ENCODE measurements at places on chromosomes 3 and 15. TPM values are rescaled to one million over a fixed set of nuclear protein-coding genes. Genes with fewer than 3 reads are reported as not detected.

GRIP2 gene
- polyA plus RNA-seq, result 0.02 TPM

DNA sequence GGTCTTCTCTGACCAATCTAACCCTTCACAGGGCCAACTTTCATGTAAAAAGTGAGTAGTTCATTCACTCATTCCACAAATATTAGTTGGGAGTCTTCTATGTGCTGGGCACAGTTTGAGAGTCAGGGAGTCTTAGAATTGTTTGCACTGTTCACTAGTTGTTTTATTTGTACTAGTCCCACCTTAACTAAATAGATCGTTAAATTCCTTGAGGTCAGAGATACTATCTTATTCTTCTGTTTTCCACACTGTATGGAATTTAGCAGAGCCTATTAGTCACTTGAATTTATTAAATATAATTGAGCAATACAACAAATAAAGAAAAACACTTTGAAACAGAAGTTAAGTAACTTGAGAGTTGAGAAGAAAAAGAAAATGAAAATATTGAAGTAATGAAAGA, 40.8 kb upstream of the SPTSSB start:
- H3K27ac ChIP-seq, result no peak overlapping the region
- H3K4me3 ChIP-seq, result no peak overlapping the region
- H3K36me3 ChIP-seq, result no peaks in the 10 kb centered on the region
- no peak for DNase-seq
- H3K27me3 ChIP-seq, result no peaks in the 10 kb centered on the region
- peaks cover 4% of the 10 kb centered on the region for H3K4me1 ChIP-seq

TMC3 gene
- polyA plus RNA-seq, result not detected

DNA sequence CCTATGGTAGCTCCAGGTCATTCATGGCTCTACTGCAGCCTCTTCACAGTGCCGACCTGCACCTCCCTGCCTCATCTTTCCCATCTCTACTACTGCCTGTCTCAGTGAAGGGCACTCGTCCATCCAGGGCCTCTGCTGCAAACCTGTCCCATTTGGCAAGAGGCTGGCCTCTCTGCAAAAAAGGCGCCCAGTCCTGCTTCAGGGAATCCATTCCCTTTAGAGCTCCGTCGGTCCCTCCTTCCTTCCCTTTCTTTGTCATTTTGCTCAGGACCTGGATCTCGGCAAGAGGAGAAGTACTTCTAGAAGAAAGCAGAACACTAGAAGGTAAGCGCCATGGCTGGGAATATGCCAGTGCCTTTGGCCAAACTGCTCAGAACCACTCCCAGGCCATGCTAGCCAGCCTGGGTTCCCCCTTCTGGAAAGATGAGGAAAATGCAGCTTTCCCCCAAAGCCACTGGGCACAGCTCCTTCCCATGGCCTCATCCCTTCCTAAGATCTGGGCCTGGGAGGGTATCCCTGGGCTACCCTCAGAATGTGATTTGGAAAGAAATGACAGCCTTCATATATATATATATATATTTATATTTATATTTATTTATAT, 6.4 kb upstream of the ISL2 start:
- no peak for DNase-seq
- H3K36me3 ChIP-seq, result no peaks in the 10 kb centered on the region
- no peaks in the 10 kb centered on the region for H3K4me1 ChIP-seq
- H3K27ac ChIP-seq, result no peak overlapping the region
- no peak overlapping the region for H3K4me3 ChIP-seq

DNA sequence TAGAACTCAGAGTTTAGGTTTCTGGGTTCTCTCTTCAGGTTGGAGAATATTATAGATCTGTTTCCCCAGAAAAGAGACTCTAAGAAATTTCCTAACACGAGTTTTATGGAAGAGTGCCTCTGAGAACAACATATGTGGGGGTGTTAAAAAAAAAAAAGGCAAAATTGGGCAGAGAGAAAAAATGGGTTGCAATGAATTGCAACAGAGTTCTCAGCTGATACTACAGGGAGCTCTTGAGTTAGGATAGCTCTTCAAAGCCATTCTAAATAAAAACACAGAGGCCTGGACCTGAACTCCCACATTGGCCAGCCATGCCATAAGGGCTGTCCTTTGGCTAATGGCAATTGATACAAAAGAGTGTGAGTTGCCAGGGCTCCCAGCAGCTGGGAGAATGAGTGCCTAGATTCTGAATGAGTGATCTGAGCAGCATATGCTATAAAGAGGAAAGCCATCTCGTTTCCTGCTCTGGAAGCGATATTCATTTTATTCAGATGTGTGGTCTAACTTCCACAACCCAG, 20.1 kb upstream of the UBE2E2 start:
- no peak overlapping the region for H3K4me3 ChIP-seq
- H3K27ac ChIP-seq, result no peak overlapping the region
- H3K36me3 ChIP-seq, result no peaks in the 10 kb centered on the region
- no peak for DNase-seq

DNA sequence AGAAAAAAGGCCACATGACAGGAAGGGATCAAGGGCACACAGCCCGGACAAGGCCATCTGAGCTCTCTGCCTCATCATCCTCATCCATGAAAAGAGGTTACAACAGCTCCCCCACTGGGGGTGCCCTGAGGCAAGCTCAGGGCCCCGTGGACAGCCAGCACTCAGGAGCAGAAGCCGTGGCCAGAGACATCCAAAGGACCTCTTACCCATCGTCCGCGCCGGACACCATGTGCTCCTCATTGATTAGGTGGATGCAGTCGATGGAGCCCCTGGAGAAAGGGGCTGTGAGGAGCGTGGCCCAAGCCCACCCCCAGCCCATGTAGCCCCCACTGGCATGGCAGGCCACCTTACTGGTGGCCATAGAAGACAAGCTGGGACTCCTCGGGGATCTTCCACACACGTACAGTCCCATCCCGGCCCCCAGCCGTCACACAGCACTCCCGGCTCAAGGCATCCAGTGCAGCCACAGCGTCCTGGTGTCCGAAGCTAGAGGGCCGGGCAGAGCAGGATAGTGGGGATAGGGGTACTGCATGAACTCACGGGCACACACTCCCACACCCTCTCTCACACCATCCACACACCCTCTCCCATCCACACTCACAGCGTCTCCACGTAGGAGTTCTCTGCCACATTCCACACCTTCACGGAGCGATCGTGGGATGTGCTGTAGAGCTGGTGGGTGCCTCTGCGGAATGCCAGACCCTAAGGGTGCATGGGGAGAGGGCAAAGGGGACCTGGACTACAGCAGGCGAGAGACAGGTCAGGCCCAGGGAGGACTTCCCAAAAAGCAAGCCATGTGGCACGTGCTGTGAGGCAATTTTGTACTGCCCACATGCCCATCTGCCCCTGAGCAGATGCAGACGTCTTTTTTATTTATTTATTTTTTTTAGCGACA, 6.5 kb downstream of the RRP9 start:
- no peaks in the 10 kb centered on the region for H3K27me3 ChIP-seq
- peaks cover 40% of the 10 kb centered on the region for H3K36me3 ChIP-seq

DNA sequence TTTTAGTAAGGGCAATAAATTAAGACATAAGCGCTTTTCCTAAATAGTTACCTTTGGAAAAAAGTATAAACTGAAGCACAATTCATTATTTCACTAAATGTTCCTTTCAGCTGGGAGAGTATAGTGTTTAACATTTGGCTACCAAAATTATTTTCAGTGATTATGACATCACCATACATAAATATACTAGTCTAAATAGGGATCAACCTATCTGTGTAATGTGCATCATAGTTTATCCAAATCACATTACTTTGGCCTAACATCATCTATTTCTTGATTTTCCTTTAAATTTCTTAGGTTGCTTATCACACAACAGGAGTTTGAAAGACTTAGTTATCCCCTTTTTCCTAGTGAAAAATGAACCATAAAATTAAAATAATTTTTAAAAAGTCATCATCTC, 738.9 kb downstream of the ROBO1 start:
- H3K27me3 ChIP-seq, result no peaks in the 10 kb centered on the region
- no peaks in the 10 kb centered on the region for H3K4me1 ChIP-seq
- H3K4me3 ChIP-seq, result no peak overlapping the region
- no peak for DNase-seq

DNA sequence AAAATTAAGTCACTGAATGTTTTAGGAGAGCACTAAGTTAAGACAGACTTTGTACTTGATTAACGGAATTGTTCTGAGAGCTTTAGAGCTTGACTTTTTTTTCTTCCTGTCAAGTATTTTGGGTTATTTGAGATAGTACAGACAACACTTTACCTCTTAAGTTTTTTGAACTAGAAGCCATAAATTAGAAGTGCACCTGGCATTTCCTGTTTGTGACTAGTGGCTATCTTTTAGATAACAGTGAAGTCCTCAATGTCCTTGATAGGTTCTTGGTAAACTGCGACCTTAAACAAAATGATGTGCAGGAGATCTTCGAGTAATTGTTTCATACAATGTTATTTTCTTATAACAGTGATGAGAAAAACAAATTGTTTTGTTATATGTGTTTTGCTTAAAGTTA, 213.9 kb downstream of the TP63 start:
- H3K4me3 ChIP-seq, result no peak overlapping the region
- H3K27me3 ChIP-seq, result no peaks in the 10 kb centered on the region
- H3K36me3 ChIP-seq, result no peaks in the 10 kb centered on the region
- DNase-seq, result no peak
- H3K27ac ChIP-seq, result no peak overlapping the region
- no peaks in the 10 kb centered on the region for H3K4me1 ChIP-seq

DNA sequence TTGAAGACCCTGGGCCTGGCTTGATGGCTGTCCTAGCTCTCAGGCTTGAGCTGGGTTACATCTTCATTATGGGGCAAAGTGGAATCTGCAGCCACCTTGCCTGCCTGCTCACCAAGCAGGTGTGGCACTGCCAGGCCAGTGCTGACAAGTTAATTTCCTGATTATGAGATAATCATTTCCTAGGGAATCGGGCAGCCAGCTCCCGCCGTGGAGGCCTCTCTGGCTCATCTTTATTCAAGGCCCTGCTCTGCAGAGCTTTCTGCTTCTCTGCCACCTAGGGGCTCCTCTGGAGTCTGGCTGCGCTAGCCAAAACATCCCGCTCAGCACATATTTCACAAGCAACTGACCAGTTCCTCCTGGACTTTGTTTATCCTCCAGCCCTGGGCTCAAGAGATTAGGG, 9.9 kb downstream of the LOXL1 start:
- DNase-seq, result no peak
- H3K4me1 ChIP-seq, result no peaks in the 10 kb centered on the region
- H3K36me3 ChIP-seq, result no peaks in the 10 kb centered on the region
- H3K27ac ChIP-seq, result no peak overlapping the region
- no peak overlapping the region for H3K4me3 ChIP-seq
- 0 out of 2 replicates have a peak, but pooled peaks cover 3% of the 10 kb centered on the region for H3K27me3 ChIP-seq

DNA sequence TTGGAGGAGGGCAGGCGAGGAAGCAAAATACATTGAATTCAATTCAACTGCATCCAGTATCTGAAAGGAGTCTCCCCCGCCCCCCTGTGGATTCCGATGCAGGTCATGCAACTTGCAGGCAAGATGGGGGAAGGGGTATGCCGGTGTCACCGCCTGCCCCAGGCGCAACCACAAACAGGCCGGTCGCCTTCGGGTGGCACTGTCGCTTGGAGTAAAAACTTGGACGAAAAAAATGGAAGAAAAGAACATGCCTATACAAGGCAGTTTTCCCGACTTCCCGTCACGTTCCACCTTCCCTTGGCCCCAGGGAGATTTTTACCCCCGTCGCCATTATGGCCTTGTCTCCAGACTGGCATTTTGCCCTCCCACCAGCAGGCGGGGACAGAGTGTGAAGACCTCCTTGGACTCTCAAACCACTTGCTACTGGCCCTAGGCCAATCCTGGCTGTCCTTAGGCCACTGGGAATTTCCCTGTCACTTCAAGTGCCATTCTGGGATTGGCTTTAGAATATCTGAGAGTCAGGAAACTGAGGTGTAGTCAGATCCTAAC, 1.6 kb upstream of the NTRK3 start:
- H3K36me3 ChIP-seq, result no peaks in the 10 kb centered on the region
- H3K4me1 ChIP-seq, result no peaks in the 10 kb centered on the region
- H3K4me3 ChIP-seq, result no peak overlapping the region
- H3K27me3 ChIP-seq, result peaks cover 11% of the 10 kb centered on the region

- DNase-seq, result no peak
- no peaks in the 10 kb centered on the region for H3K4me1 ChIP-seq
- H3K36me3 ChIP-seq, result no peaks in the 10 kb centered on the region
Observed at GRCh38 chr3:170517242-170517945, 68.5 kb downstream of the SLC7A14 start.

GPR27 gene
- not detected for polyA plus RNA-seq

- DNase-seq, result no peak
- H3K36me3 ChIP-seq, result peaks cover 6% of the 10 kb centered on the region
- peaks cover 3% of the 10 kb centered on the region for H3K4me1 ChIP-seq
- no peak overlapping the region for H3K4me3 ChIP-seq
- no peaks in the 10 kb centered on the region for H3K27me3 ChIP-seq
Observed at GRCh38 chr3:195403244-195403643, 39.6 kb downstream of the ACAP2 start.

GRCh38 chr3:13578251-13578650, 29.3 kb downstream of the FBLN2 start:
- H3K36me3 ChIP-seq, result no peaks in the 10 kb centered on the region
- H3K27me3 ChIP-seq, result no peaks in the 10 kb centered on the region
- no peak for DNase-seq
- no peak overlapping the region for H3K4me3 ChIP-seq
- H3K27ac ChIP-seq, result no peak overlapping the region

DNA sequence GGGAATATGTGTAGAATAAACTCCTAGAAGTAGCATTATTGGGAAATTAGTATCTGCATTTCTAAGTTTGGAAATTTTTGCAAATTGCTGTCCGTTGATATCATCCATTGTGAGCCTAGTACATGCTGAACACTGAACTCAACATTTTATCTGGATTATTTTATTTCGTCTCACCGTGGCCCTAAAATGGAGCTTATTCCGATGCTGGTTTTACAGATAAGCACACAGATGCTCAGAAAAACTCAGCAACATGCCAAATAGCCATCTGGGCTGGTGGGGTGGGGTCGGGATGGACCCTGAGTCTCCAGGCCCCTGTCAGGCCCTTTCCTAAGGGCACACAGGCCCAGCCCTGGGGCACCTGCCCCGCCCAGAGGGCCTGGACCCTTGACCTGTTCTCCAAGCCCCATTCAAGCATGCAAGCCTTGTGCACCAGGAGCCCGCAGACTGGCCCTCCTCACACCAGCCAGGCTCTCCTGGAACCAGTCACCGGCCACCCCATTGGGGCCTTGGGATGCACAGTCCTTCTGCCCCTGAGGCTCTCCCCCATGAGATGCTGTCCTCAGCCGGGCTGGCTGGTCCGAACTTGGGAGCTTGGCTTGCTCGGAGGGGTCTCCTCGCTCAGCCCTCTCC, 20.7 kb upstream of the KLF13 start:
- no peak overlapping the region for H3K27ac ChIP-seq
- peaks cover 28% of the 10 kb centered on the region for H3K4me1 ChIP-seq
- H3K27me3 ChIP-seq, result no peaks in the 10 kb centered on the region
- DNase-seq, result no peak
